ENCODE measurements at places on chromosomes 7 and 10.

DNA sequence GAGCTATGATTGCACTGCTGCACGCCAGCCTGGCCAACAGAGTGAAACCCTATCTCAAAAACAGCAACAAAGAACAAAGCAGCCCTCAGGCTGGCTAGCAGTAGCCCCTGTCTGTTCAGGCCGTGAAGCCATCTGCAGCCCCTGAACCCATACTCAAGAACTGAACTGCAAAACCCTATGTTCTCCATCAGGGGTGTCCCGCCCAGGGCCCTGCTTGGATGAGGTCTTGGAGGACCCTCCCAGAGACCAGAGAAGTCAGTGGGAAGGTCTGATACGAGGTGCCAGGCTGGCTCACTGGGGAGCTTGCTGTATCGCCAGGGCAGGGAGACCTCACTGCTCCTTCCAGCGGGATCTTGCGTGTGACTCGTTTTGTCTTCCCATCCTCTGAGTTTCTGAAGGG is 39.3 kb downstream of the RBM17 start:
- no peak for DNase-seq

DNA sequence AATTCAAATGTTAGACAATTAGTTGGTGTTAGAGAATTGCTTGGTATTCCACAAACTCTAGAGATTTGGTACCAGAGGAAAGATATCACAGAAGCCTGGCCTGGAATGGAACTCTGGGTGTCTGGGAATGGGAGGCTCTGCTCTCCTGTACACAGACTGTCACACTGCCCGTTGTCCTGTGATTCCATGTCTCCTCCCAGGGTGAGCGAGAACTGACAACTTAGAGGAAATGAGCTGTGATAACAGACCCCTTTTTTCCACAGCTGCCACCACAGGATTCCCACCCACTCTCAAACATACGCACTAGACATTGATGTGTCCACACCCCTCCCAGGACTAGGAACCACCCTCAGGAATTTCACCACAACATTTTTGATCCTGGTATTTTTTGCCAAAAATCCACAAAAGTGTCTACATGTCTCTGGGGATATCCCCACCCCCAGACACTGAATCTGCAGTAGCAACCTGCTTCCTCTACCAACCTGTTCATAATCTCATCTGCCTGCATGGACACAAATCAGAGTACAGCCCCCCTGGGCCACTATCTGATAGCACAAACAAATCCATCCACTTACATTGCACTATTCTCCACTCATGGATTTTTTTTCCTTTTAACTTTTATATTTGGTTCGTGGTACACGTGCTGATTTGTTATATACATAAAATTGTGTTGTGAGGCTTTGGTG is 4.7 kb downstream of the ZNF273 start:
- DNase-seq: no peak

- no peak for DNase-seq
Observed at GRCh38 chr7:124914298-124914697, 15.3 kb downstream of the POT1 start.

DNA sequence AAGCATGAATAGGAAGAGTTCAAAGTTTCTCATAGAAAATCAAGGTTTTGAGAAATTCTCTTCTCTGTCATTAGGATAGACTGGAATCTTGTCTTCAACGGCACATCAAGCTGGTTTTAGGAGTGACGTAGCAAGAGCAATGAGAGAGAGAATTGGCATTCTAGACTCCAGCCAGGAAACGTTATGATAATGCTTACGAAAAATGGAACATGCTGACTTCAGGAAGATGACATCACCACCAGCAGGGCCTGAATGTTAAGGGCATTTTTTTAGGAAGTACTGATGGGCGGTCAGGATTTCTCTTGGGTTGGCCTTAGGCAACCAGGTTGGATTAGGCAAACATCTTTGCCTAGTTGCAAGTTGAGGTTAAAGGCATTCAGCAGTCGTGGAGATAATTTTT is 213.2 kb upstream of the CTBP2 start:
- no peak for DNase-seq

- DNase-seq: no peak
Observed at GRCh38 chr7:83791737-83792136, 142.8 kb upstream of the SEMA3E start.
